ENCODE measurements at places on chromosomes 3 and 15.

- DNase-seq = no peak
These were observed 16.9 kb upstream of the MORF4L1 start for GRCh38 chr15:78855746-78856145.

DNA sequence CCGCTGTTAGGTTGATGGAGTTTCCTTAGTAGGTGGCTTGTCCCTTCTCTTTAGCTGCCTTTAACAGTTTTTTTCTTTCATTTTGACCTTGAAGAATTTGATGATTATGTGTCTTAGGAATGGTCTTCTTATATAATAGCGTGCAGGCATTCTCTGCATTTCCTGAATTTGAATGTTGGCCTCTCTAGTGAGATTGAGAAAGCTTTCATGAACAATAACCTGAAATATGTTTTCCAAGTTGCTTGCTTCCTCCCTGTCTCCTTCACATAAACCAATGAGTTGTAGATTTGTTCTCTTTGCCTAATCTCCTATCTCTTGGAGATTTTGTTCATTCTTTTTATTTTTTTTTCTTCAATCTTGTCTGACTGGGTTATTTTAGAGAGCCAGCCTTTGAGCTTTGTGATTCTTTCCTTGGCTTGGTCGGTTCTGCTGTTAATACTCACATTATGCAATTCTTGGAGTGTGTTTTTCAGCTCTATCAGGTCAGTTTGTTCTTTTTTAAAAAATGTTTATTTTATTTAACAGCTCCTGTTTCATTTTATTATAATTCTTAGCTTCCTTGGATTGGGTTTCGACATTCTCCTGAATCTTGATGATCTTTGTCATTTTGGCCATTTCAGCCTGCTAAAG, 627.9 kb downstream of the SI start:
- no peak for DNase-seq

- peak; percentile 28 for DNase-seq
These were observed 110.2 kb downstream of the ADCY5 start for GRCh38 chr3:123338620-123339061.

- DNase-seq = no peak
These were observed 332.2 kb upstream of the RBMS3 start for GRCh38 chr3:28948685-28949084.

DNA sequence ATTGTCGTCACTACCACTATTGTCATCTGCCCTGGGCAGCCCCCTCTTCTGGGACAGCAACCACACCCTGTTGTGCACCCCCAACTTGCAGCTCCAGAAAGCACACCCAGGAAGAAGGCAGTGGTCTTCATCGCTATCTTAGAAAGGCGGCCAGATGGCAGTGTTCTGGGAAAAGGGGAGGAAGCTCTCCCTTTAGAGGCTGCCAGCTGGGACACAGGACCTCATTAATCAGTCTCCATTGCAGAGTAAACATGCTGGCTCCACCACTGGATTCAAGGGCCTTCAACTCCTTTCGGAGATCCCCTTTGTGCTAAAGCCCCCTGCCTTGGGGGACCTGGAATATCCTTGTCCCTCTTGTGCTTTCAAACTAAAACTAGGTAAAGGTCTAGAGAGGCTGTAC, 199.3 kb upstream of the LINGO1 start:
- no peak for DNase-seq

- DNase-seq = no peak
These were observed 853.7 kb downstream of the PLOD2 start for GRCh38 chr3:145307272-145307671.

DNA sequence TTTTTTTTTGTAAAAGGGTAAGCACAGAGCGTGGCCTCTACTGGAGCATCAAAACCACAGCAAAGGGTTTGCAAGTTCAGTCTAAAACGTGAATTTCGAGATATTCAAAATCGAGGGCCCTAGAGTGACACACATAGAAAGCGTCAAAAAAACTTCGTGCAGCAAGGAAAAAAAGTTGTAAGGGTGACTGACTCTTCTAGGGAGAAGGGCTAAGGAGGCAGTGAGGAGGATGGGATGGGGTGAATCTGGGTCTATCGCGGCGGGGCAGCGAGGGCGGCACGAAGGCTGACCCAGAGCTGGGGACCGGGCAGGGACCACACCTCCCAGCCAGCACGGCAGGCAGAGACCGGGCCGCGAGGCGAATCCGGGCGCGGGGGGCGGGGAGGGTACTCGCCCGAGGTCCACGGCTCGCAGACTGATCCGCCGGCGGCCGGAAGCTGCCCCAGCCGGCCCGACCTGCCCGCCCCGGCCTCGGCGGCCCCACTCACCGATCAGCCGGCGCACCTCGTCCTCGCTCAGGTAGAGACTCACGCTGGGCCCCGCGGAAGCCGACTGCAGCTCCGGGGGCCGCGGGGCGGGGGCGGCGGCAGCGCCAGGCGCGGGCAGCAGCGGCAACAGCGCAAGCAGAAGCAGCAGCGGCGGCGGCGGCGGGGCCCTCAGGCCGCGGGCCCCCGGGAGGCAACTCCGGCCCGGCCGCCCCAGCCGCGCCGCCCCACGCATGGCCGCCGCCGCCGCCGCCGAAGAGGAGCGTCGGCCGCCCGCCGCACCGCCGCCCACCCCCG, 533 bp downstream of the RYK start:
- peak; percentile 87 for DNase-seq

DNA sequence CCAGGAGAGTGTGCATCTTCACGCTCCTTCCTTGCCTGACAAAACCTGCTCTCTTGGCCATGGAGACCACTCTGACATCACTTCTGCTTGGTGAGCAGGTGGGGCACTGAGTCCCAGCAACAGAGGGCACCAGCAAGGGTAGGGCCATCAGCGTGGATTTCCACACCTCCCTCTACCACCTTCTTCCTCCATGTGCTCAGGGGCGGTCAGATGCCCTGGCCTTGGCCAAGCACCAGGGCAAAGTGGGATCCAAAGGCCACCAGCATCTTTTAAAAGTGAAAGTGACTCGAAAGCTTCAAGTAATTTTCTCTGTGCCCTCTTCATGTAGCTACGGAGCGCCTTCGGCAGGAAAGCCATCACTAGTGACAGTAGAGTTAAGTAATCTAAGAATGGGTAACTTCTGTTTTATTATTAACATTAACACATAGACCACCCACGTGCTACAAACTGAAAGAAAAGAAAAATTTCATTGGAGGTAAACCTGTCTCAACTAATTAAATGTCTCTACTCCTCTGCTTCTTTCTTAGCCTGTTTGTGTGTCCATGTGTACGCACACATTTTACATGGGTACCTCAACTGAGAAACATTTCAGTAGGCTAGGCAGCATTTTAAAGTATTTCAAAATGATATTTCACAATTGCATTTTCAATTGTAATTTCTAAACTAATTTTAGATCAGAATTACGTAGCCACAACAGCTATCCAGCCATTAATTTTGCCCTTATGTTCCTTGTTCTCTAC, 57.9 kb downstream of the CHSY1 start:
- no peak for DNase-seq

DNA sequence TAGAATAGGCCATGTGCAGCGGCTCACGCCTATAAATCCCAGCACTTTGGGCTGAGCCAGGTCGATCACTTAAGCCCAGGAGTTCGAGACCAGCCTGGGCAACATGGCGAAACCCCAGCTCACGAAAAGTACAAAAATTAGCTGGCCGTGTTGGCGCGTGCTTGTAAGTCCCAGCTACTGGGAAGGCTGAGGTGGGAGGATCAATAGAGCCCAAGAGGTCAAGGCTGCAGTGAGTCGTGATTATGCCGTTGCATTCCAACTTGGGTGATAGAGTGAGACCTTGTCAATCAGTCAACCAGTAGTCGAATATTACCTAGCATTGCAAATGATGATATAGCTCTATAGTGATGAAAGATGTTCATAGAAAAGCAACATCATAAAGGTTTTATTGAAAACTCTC, 51.9 kb downstream of the USP8 start:
- DNase-seq = no peak

Measured in pancreas (tissue), 10 donors.